ENCODE measurements at places on chromosomes 7 and 10.

GRCh38 chr7:120256344-120257070, 16.5 kb upstream of the KCND2 start:
- no peak for DNase-seq

GRCh38 chr7:41830271-41830670, 127.4 kb upstream of the INHBA start:
- DNase-seq: no peak

GRCh38 chr7:94414980-94415379, 20.3 kb downstream of the COL1A2 start:
- no peak for DNase-seq

- DNase-seq: no peak
Measured at GRCh38 chr10:70791386-70792039, 6.3 kb upstream of the TBATA start.

GRCh38 chr10:44008270-44008916, 359.7 kb upstream of the ZNF32 start:
- DNase-seq: no peak

- DNase-seq: no peak
Measured at GRCh38 chr10:52020173-52020572, 293.9 kb upstream of the DKK1 start.

GRCh38 chr7:8386926-8387550, 46.4 kb upstream of the NXPH1 start:
- no peak for DNase-seq

- no peak for DNase-seq
Measured at GRCh38 chr10:78672918-78673317, 395.8 kb upstream of the ZMIZ1 start.

- no peak for DNase-seq
Measured at GRCh38 chr7:18257711-18258110, 230.1 kb upstream of the PRPS1L1 start.

DNA sequence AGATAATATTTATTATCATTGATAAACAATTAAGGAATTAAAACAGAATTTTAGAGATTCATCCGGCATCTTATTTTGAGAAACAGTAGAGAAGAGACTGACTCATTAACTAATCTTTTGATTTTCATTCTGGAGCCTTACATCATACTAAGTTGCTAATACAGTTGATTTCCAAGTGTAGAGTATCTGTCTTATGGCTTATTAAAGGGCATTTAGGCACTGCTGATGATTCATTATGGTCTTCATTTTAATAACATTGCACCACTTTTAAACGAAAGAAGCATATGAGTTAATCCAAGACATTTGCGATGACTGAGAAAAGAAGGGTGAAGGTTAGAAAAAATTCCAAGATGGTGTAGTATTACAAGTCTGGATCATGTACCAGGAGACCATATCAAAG, 186.0 kb upstream of the CACNA2D1 start:
- DNase-seq: no peak

DNA sequence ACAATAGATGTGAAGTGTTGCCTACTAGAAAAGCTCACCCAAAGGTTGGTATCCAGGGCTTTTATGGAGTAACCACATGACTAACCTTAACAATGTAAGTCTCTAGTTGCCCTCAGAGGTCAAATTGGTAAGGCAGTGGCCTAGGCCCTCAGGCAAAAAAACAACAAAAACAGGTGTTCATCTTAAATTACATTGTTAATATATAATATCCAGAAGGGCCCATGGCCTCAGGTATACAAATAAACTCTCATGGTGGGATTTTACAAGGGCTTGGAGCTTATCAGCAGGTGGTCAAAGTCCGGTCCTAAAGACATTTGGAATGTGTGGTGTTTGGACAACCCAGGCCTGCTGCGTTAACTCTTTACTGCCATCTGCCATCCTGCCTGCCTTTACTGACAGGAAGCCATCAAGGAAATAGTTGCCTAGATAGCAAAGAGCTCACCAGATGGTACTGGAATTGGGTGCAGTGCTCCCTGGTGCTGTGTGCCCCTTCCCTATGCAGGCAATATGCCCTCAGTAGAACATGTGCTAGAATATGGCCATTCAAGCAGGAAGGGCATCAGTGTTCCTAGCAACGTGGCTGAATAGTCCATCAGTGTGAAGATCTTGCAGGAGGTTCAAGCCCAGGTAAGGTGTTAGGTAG, 36.2 kb downstream of the TOMM7 start:
- no peak for DNase-seq

DNA sequence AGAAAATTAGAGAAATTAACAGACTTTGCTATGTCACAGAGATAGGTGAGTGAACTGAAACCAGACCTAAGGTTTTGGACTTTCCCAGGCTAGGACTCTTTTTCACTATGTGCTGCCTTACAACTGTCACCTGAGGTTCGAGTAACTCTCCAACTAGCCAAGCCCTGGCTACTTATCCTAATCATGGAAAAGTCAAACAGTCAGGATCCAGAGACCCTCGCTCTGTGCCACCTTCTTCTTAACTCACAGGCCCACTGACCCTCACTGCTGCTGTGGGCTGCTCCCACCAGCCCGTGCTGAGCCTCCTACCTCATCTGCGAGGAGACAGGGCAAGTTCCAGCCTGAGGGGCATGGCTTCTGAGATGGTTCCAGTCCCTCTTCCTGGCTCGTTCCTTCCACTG, 211.4 kb upstream of the KLF14 start:
- peak; percentile 32 for DNase-seq

- DNase-seq: no peak
Measured at GRCh38 chr7:137977173-137977572, 24.7 kb downstream of the CREB3L2 start.

GRCh38 chr10:98213740-98214139, 54.3 kb downstream of the LOXL4 start:
- DNase-seq: no peak

GRCh38 chr10:132713421-132714095, 72.4 kb downstream of the NKX6-2 start:
- no peak for DNase-seq

GRCh38 chr7:41825927-41826480, 123.1 kb upstream of the INHBA start:
- no peak for DNase-seq

DNA sequence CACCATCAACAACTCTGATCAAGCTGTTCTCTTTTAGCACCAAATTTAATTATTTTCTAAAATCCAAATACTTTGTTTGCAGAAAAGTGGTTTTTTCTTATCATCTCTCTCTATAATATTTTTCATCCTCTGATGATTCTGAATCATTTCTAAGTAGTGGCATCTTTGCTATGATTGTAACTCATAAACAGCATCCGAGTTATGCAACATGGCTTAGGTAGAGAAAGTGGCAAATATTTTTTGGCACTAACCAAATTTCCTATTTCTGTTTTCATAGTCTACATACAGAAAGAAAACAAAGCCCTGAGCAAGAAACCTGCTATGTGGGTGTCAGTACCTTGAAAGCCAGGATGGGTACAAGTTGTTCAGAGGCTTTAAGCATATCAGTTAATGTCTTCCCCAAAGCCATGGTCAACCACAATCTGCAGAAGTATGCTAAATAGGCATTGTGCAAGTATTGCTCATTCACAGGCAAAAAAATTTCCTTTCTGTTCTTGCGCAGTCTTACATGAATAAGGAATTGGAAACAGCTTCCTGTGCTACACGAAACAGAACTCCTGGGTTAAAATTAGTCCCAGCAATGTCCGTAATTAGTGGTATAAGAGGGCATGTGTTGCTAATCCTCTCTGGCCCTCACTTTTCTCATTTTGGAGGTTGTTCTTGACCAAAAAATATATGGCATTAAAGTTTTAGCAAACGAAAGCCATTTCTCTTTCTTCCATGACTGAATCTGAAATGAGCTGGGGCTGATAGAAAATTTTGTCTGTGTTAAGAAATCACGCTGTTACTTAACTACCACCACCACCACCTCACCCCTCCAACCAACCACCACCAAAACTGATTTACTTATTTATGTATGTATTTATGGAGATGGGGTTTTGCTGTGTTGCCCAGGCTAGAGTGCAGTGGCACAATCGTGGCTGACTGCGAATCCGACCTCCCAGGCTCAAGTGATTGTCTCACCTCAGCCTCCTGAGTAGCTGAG, 325.6 kb upstream of the MAGI2 start:
- DNase-seq: no peak

- no peak for DNase-seq
Measured at GRCh38 chr10:86872757-86873156, 84.7 kb downstream of the MMRN2 start.

DNA sequence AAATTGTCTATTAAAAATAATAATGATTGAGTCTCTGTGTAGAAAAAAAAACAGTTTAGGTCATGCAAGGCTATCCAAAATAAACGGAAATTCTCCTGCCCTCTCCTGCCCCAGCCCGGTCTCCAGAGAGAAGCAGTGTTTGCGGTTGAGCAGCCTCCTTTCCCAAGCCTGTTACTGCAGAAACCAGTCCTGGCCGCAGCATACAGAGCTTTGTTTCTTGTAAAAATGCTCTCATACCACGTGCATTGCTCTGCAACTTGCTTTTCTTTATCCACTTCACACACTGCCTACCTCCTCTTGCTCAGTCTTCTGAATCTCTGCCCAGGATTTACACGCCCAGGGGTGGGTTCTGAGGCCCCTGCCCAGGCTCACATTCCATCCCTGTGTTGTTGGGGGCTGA, 34.4 kb upstream of the CUL1 start:
- no peak for DNase-seq

- no peak for DNase-seq
Measured at GRCh38 chr7:111593343-111593742, 31.1 kb upstream of the IMMP2L start.

DNA sequence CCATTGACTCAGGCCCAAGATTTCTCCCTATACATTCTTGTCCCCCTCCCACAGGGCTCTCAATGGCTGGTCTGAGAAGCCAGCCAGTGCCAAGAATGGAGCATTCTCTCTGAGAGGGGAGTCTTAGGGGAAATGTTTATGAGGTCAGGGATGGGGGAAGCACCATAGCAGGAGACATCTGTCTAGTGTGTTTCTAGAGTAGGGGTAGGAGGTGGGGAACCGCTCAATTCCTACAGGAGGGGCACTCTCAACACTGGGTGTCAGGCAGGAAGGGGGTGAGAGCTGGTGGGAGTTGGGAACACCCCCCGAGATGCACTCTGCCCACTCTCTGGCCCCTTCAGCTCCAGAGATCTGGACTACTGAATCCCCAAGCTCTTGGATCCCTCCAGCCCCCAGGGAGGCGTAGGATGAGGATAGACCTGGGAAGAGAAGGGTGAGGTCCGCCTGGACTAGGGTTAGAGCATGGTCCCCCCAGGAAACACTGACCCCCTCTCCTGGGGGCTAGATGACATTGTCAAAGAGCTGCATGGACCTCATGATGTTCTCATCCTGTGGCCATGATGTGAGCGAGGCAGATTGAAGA, 8.7 kb upstream of the OGA start:
- DNase-seq: no peak

DNA sequence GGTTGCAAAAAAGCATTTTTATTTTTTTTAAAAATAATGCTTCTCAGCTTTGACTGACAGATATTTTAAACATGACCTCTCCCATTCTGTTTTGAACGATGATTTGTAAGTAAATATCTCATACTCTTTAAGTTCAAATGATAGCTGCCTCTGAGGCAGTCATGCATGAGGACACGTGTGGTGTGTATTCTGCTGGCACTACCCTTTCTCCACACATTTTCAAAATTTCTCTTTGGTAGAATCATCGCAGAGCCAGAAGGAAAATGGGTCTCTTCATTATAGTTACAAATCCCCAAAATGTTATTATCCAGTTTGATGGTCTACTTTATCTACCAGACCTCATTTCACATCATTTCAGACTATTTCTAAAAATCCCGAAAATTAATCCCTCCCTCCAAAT, 55.1 kb downstream of the FZD1 start:
- no peak for DNase-seq

- DNase-seq: no peak
Measured at GRCh38 chr7:80475383-80475782, 36.5 kb downstream of the GNAT3 start.

DNA sequence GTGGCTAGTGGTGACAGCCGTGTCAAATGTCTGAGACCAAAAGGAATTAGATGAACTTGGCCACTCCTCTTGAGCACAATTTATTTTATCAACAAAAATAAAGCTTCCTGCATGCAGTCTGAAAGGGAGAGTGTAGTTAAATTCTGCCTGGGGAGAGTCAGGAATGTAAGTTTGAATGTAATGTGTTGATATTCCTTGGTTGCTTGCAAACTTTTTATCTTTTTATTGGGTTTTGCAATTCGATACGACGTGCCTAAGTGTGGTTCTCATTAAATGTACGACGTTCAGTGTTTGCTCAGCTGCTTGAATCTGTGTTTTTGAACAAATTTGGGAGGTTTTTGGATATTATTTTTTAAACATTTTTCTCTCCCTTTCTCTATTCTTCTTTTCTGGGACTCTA, 839.9 kb downstream of the CCSER2 start:
- DNase-seq: no peak

DNA sequence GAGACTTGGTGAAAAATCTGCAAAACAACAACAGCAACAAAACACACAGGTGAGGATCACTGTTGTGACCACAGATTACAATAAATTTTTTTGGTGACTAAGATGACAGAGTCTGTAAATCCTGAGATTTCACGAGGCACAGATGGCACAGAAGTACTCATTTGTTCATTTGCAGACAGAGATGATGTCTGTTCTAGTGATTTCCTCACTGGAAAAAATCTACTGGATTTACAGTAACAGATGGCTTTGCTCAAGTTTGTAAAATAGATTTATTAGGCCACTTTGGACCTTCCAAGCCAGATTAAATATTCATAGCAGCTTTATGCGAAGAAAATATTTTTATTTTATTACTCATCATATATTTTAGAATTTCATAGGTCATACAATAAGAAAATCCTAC, 113.5 kb upstream of the IL6 start:
- no peak for DNase-seq

DNA sequence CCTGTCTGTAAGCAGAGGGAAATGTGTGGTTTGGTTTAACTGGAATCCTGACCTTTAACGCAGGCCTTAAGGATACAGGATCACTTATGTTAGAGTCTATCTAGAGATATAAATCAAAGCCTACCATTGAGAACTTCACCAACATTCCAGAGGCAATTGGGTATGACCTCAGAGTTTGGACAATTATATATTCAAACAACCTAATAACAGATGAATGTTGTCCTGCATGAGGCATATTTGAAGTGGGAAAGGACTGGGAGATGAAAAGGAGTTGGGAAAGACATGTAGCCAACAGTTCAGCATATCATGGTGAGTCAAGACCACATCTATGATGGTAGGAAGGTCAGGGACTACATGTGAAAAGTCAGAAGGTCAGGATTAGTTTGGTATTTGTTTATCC, 274.2 kb downstream of the DOCK4 start:
- DNase-seq: no peak

- no peak for DNase-seq
Measured at GRCh38 chr10:78655979-78656378, 412.8 kb upstream of the ZMIZ1 start.

DNA sequence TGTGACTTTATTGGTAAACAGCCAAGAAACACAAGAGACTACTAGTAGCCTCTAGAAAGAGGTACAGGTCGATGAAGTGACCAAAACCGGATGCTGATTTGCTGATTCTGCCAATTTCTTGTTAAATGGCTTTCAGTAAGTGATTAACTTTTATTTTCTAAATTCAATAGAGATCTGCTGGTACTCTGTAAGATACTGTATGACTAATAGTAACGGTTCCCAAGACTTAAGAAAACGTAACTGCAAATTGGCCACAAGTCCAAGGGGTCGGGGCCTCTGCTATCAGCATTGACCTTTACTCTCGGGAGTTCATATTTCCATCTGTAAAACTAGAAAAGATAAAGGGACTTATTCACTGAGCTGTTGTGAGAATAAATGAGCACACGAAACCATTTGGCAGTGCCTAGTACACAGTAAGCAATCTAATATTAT, 1.4 kb downstream of the FAM3C start:
- no peak for DNase-seq

- no peak for DNase-seq
Measured at GRCh38 chr10:119863951-119864565, 8.6 kb downstream of the MCMBP start.
